Stimulated activated CD8-positive, alpha-beta memory T cell treated with anti-CD3 and anti-CD28 coated beads, Interleukin-7, amount 100 ng/mL, for 24 hours (primary cell): ENCODE measurements at places on chromosomes 1 and 21.

- no peak for DNase-seq
Measured at GRCh38 chr1:59738591-59739015, 76.1 kb upstream of the HOOK1 start.

- no peak for DNase-seq
Measured at GRCh38 chr1:196955926-196956325, 12.4 kb downstream of the CFHR2 start.

DNA sequence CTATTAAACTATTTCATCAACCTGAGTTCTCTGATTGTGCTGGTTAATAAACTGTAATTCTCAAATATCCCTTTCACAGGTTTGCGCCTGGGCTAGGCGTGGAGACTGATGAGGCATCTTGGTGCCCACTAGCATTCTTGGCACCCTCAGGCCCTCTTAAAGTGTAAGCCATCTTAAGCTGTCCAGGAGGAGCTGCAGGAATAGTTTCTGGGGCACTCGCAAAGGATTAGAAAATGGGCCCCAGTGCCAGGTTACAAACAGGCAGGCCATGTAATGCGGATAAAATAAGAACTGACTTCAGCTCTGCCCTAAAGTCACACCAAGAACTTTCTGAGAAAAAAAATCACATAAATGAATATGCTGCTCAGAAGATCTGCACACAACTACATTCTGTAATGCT, 1.1 kb downstream of the CASQ2 start:
- no peak for DNase-seq

GRCh38 chr21:42122808-42123207, 51.7 kb downstream of the UMODL1 start:
- DNase-seq = no peak

DNA sequence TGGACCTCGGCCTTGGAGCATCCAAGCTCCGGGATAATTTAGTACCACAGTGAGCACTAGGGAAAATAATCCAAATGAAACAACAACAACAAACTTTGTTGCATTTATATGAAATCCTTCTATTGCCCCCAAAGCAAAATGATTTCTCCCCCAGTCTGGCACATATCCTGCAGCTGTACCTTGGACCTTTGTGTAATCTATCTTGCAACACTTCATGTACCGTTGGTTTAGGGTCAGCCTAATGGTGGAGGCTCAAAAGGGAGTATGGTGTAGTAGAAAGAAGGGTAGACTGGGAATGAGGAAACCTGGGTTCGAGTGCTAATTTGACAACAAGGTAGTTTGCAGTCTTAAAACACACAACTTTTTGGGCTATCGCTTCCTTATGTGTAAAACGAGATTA, 12.1 kb downstream of the GREM2 start:
- no peak for DNase-seq

DNA sequence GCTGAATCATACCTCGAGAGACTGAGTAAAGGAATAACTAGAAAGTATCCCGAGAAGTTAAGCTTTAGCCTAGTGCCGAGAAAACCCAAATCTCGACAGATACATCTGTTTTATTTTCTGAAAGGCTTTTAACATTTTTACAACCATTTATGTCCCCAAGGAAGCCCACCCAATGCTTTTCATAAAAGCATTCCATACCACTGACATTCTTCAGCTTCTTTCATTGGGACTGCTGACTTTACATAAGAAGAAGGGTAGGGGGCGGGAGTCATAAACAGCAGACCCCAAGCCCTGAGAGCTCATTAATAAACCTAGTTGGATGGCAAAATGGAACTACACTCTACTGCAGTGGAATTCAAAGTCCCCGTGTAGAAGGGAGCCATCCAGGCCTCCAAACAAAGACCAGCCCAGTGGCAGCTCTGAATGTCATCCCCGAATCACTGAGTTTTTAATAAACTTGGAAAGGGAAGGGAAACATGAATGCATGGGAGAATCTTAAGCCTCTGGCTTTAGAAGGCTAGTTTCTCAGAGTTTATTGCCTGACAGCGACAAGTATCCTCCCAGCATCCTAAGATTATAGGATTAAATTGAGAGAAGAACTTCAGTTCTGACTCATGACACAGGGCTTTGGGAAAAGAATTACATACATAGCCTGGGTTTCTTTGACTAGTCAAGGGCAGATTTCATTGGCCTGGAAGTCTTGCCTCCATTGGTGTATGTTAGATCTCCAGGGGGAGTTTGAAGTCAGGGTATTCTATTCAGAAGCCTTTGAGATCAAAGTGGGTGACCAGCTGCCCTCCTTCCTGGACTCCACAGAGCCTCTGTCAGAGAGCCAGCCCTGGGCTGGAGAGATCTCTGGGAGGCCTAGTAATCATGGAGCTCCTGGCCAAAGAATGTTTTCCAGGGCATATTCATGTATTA, 3.7 kb downstream of the ATF3 start:
- no peak for DNase-seq

GRCh38 chr21:39669976-39670661, 57.4 kb downstream of the B3GALT5 start:
- no peak for DNase-seq

GRCh38 chr1:30733493-30733892, 10.1 kb upstream of the MATN1 start:
- no peak for DNase-seq

DNA sequence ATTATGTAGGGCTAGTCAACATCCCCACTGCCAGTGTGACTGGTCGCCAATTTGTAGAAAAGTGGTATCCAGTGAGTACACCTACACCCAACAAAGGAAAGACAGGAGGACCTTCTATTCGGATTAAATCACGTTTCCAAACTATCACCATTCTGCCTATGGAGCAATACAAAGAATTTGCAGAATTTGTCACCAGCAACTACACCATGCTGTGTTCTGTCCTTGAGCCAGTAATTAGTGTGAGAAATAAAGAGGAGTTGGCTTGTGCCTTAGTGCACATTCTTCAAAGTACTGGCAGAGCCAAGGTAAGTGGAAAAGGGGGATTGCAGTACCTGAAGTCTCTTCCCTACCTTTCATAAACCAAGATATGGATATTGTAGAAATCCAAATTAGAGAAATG, 53.8 kb downstream of the CLEC20A start:
- no peak for DNase-seq

GRCh38 chr1:203351037-203351625, at the start of gene FMOD:
Gene FMOD (minus strand): TSS chr1:203351122. CDS start chr1:203348270, 2,852 bp downstream.
- no peak for DNase-seq

DNA sequence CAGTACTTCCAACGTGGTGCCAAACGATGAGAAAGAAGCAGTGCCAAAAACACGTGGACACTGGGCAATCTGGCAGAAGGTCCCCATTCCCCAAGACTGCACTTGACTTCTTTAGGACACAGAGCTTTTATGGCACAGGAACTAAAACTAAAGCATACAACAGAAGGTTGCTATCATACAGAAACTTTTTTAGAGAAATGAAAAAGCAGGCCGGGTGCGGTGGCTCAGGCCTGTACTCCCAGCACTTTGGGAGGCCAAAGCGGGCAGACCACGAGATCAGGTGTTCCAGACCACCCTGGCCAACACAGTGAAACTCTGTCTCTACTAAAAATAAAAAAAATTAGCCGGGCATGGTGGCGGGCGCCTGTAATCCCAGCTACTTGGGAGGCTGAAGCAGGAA, 43.0 kb downstream of the GNB1 start:
- no peak for DNase-seq

DNA sequence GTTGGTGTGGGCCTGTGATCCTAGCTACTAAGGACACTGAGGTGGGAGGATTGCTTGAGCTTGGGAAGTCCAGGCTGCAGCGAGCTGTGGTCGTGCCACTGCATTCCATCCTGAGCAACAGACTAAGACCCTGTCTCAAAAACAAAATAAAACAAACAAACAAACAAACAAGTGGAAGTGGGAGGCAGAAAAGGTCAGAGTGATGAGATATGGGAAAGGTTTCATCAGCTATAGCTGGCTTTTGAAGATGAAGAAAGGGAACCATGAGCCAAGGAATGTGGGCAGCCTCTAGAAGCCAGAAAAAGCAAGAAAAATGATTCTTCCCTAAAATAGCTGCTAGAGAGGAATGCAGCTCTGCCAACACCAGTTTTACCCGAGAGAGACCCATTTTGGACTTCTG, 10.6 kb upstream of the NUCKS1 start:
- no peak for DNase-seq

- no peak for DNase-seq
Measured at GRCh38 chr1:37647281-37647680, 12.6 kb upstream of the RSPO1 start.

- no peak for DNase-seq
Measured at GRCh38 chr1:166956057-166956850, 19.1 kb downstream of the ILDR2 start.

DNA sequence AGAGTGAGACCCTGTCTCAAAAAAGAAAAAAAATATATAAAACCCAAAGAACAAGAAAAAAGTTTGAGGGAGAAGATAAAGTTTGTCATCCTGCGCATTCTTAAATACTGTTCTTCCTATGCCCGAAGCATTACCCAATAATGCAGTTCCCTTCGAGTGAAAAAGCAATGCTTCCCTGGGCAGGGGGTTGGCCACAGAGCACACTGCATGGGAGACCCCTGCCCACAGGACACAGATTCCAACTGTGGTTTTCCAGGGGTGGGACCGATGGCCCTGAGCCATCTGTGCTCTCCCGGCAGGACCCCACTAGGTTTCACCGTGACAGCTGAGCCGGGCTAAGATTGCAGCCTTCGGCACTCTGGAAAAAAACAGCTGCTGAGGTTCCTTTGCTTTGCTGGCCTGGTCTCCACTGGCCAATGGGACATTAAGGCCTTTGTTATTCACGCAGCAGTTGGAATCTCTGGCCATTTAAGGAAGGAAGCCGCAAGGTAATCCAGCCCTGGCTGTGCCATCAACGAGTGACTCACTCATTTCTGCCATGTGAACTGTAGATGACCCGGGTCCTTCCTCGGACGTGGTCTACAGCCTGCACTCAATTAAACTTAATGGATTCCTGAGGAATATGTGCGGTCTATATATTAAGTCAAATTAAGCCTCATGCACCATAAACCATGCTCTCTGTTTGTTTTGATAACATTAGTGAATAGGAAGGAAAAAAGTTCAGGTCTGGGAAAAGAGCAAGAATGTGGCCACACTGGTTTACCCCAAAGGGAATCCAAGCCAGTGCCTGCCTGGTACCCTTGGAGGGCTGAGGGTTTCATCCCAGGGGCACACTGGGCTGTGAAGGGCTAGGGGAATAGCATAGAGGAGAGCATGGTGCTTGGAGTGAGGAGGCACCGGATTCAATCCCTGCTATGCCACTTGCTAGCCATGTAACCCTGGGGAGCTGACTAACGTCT, 163.2 kb downstream of the ZBTB18 start:
- DNase-seq = no peak

DNA sequence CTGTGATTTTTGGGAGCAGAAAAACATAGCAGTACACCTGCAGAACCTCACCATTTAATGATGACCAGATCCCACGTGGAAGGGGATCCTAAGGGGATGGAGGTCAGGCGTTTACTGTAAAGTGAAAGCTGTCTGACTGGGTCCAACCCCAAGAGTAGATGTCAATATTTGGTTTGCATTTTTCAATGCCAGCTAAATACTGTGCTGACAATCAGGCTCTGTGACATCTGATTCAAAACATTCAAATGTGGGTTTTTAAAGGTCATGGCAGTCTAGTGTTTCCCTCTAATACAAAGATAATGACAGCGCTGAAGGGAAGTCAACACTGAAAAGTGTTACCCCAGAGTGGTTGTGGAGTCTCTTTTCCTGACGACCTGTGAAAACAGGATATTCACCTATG, 68.1 kb downstream of the SPAG17 start:
- DNase-seq = no peak

GRCh38 chr1:42945164-42945563, 13.5 kb downstream of the SLC2A1 start:
- DNase-seq = no peak

DNA sequence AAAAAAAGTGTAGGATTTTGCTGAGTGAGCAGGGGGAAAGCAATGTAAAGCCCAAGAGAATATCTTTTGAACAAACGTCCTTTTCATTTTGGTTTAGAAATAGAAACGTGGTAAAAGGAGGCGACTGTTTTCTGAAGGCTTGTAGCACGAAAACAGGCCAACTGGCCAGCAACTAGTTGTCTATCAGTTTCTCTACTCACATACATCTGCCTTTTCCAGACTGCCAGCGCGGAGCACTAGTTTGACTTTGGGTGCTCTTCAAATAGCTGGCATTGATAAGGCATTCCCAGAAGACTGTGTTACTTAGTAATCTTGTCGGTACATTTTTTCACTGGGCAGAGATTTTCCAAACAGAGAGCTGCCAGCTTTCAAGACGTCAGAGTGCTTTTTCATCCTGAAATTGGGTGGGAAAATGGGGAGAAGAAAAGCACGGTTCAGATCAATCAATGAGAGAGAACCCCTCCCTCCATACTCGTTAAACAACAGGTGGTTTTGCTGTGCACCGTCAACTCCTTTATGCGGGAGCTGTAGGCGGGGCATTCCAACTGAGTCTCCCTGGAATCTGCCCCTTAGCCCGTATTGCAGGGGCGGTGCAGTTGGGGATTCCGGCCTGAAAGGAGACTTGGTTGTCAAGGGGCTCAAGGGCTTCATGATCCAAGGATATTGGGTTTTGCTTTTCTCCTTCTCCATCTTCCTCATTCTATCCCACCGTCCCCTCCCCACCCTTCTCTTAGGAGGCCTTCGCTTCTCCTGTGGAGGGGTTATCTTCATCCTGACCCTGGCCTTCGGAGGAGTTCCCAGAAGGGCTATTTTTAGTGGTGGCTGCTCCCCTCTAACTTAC, 884 bp upstream of the LRRC8C start:
- DNase-seq = no peak

DNA sequence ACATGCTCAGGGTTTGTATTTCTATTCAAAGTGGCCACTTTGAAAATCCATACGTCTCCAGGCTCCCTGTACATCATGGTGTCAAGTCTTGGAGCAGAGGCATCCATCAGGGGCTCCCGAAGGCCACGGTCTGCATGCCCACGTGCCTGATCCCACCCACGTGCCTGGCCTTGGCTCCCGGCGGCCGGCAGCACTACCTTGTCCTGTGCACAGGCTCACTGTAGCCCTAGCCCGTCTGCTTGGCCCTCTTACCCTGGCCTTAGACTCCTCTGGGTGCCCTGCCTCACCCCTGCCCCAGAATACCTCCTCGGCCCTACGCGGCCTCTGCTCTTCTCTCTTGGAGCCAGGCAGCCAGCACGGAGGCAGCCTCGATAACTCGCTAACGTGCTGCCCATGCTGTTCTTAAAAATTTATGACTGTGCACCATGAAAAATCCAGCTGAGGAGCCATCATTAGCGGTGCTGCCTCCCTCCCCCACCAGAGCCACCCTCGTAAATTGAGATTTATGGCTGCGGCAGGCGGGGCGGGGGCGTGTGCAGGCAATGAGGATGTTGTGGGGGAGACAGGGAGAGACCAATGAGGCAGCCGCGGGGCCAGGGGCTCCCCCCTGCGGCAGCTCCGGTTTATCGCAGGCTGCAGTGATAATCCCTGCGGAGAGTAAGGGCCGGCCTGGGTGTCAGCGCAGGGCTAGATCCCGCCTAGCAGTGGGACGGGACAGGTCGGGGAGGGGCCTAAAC, 24.6 kb downstream of the DMAP1 start:
- no peak for DNase-seq

GRCh38 chr1:23122023-23122748, 46.5 kb downstream of the LUZP1 start:
- no peak for DNase-seq

- DNase-seq = no peak
Measured at GRCh38 chr1:4825800-4826450, 171.5 kb downstream of the AJAP1 start.
